ENCODE measurements at places on chromosomes 1 and 21.

- no peak for DNase-seq
Measured at GRCh38 chr1:89519779-89520358, 4.8 kb upstream of the LRRC8B start.

DNA sequence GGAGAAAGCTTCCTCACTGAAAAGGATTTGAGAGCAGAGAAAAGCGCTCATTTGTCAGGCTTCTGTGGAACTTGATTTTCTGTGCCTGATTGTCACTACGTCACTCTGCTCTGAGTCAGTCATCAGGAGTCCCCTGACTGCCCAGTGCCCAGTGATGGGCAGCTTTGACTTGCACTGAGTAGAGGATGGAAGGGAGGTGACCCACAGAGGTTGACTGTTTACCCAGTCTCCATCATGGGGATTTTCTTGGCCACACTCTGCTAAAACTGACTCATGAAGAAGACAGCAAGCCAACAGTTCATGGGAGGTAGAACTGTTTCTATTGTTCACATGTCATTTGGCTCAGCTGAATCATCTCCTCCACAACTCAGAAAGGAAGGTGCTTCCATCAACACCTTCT is 82.1 kb upstream of the DUSP10 start:
- DNase-seq: no peak

DNA sequence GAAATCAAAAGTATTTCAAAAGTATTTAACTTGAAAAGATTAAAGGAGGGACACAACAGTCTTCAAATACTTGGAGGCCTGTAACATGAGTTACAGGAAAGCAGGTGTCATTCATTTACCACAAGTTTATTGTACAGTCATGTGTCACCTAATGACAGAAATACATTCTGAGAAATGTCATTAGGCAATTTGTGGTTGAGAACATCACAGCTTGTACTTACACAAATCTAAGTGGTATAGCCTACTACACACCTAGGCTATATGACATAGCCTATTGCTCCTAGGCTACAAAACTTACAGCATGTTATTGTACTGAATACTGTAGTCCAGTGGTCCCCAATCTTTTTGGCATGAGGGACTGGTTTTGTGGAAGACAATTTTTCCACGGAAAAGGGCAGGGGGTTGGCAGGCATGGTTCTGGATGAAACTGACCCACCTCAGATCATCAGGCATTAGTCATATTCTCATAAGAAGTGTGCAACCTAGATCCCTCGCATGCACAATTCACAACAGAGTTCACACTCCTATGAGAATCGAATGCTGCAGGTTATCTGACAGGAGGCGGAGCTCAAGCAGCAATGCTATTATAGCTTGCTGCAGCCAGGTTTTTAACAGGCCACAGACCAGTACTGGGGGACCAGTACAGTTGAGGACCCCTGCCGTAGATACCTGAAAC is 25.0 kb upstream of the PHTF1 start:
- no peak for DNase-seq

DNA sequence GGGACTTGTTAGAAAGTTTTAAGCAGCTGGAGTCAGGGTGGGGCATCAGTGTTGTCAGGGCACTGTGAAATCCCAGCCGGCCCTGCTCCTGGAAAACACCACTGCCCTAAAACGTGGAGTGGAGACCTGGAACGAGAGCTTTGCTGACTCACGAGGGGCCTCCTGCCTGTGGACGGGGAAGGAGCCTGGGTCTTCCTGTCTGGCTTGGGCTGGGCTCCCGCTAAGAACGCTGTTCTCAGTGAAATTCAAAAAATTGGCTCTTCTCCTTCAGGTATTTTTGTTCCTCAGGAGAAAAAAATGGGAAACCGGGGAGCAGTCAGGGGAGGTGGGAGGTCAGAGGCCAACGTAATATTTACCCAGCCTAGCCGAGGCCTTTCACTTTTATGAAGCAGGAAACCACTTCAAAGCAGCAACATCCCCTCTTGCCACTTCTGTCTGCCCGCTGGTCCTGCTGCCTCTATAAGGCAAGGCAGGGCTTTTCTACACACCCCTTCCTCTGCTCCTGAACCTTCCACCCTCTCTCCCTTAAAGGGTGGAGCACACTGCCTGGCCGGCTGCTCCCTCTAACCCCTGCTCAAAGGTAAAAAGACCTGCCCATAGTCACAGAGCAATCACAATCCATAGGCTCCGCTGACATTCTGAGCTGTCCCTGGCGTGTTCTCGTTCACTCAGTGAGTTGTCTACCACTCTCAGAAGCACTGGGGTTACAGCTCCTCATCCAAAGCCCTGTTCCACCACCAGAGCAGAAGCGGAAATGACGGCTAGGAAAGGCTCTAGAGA is 8.0 kb downstream of the PLXNA2 start:
- no peak for DNase-seq

DNA sequence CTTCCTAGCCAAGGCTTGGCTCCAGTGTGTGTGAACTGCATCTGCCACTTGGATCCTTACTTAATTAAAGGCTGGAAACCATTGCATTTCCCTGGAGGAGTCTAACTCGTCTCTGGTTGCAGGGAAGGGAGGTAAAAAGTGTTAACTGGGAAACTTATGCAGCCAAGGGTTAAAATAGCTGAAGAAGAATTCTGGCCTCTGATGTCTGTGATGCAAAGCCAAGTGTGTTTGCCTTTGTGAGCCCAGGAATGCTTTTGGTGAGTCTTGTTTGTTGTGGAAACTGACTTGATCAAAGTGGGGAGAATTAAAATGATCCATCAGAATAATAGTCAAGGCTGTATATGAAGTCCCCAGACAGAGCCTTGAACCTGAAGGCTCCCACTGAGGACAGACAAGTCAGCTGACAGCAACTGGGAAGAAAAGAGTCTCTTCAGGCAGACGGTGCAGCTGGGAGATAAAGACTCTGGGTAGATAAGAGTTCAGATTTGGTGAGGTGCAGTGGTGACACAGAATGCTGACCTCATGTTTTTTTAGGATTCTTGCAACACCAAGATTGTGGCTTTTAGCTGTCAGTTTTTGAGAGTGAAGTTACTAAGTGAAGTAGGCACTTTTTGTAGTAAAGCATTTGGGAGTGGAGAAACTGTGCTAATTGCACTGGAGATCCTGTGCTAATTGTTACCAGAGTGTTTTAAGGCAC is 59.5 kb upstream of the WLS start:
- DNase-seq: no peak

- DNase-seq: no peak
Measured at GRCh38 chr1:173467426-173467825, 9.7 kb upstream of the PRDX6 start.

GRCh38 chr21:14354515-14354914 is 28.4 kb downstream of the HSPA13 start:
- no peak for DNase-seq

DNA sequence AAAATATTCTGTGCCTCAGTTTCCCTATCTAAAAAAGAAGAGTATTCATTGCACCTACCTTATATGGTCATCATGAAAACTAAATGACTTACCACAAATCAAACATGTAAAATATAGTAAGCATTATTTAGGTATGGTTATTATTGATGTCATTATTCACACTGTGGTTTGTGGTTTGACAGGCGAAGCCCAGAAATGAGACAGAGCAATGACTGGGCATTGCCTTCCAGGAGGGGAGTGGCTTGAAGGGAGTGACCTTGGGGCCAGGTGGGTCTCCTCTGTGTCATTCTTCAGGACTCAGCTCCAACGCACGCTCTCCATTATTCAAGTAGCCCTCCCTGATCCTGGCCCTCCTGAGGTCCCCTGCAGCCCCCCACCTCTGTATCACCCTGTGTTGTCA is 133.7 kb downstream of the DMRTA2 start:
- no peak for DNase-seq

- DNase-seq: no peak
Measured at GRCh38 chr1:8660411-8660828, 157.0 kb downstream of the RERE start.

DNA sequence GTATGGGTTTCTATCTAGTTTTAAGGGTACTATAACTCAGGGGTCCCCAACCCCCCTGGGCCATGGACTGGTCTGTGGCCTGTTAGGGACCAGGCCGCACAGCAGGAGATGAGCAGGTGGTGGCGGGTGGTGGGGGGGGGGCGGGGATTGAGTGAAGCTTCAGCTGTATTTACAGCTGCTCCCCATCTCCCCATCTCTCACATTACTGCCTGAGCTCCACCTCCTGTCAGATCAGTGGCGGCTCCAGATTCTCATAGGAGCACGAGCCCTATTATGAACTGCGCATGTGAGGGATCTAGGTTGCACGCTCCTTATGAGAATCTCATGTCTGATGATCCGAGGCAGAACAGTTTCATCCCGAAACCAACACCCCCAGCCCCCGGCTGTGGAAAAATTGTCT is 95.1 kb upstream of the SLC45A1 start:
- DNase-seq: no peak

GRCh38 chr21:29104239-29104708 is 26.2 kb upstream of the MAP3K7CL start:
- no peak for DNase-seq

DNA sequence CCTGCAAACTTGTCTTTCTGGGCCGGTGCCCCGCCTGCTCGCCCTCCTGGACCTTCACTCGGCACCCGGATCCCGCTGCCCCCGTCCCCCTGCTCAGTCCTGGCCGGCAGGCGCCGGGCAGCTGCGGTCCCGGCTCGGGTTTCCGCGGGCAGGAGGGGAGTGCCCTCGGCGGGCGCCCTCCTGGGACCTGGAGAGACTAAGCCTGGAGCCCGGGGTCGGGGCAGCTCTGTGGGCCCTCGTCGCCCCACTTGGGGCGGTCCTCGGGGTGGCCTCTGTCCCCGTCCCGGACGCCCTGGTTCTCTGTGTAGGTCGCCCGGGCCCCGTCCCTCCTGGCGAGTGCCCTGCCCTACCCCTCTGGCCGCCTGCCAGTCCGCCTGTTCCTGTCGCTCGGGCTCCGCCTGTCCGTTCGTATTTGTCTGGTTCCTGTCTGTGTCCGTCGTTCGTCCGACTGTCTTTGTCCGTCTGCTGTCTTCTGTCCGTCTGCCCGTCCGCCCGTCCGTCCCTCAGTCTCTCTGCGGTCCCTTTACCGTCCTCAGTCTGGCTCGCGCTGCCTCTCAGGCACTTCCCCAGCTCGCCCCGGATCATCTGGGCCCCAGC is 490 bp downstream of the SERINC2 start:
- peak; percentile 54 for DNase-seq

DNA sequence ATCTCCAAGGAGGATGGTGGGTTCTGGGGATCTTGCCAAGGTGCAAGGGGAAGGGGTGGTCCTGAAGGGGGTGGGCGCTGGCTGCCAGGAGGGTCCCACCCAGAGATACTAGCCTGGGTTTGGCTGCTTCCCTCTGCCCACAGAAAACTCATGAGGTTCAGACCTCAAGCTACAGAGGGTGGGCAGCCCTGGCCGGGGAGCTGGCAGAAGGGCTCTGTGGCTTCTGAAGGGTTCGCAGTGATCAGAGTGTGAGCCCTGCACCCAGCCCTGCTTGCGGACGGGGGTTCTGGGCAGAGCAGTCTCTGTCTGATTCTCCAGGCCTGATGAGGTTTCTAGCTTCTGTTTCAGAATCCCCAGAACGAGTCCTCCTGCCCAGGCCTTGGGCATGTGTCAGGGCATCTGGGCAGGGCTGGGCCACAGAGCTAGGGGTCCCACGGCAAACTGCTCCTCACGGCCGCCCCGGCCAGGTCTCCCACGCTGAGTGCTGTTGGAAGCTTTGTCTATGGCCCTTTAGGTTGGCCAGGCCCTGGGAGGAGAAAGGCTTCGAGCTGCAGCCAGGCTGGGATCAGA is 635 bp upstream of the MMEL1 start:
- no peak for DNase-seq

DNA sequence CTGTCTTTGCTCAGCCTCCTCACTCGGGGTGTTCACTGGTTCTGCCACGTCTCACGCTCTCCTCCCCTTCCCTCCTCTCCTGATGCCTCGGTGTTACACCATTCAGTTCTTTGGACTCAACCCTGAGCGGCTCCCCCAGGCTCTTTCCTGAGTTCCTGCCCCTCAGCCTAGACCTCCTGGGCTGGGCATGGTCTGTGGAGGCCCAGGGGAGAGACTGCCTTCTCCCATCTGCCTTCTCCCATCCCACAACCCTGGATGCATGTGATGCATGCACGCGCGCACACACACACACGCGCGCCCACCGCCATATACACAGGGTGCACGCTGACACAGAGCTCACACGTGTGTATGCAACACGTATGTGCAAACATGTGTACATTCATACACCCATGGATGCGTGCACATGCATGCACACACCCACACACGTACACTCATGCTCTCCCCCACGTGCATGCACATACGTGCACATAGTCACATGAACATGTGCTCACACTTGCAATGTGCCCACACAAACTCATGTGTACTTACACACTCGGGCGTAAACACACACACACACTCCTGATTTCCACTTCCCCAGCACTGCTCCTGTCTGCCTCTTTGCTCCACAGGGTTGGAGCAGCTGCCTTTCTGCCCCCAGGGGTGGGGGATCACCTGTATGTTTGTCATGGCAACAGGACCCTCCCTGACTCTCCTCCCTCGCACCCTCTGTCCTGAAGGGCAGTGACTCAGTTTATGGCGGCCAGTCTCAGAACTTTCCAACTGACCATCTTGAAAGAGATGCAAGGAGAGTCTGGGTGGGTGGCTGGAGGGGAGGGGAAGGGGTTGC is 59.0 kb downstream of the HUNK start:
- DNase-seq: no peak

- DNase-seq: peak; percentile 36
Measured at GRCh38 chr1:20430355-20431175, 55.4 kb downstream of the CAMK2N1 start.

DNA sequence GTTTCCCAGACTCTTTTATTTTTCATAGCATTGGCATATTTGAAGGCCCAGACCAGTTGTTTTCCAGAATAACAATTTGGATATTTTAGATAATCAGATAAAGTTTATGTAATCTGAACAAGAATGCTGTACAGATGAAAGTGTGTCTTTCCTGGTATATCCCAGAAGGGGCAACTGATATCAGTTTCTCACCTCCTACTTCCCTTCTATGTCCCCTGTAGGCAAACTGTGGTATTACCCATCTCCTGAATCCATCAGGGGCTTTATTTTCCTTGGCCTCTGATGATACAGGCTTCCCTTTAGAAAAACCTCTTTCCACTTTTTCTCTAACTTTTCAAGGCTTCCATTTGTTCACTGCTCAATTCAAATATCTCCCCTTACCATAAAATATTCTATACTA is 87.5 kb upstream of the RGS1 start:
- DNase-seq: no peak

GRCh38 chr1:231814521-231814920 is 187.9 kb downstream of the DISC1 start:
- DNase-seq: no peak

DNA sequence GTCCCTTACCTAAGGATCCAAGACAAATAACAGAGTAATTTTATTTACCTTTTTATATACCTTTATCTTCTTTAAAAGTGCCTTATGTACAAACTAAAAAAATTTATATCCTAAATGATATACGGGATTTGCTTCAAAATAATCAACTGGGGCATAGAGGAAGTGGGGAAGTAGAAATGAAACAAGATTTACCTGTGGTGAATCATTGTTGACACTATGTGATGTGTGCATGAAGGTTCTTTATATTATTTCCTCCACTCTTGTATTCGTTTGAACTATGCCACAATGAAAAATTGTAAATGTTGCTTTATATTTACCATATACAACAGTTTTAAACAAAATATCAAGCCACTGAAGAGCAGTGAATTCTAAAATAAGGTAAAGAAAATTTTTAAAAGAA is 13.0 kb downstream of the RGS7 start:
- no peak for DNase-seq

- no peak for DNase-seq
Measured at GRCh38 chr1:48930011-48930410, 153.3 kb upstream of the BEND5 start.

- DNase-seq: no peak
Measured at GRCh38 chr1:112904071-112904830, 51.7 kb downstream of the SLC16A1 start.

- DNase-seq: no peak
Measured at GRCh38 chr1:41135196-41135947, 106.7 kb downstream of the SCMH1 start.

- DNase-seq: no peak
Measured at GRCh38 chr1:24526940-24527542, 24.4 kb downstream of the RCAN3 start.
